Ecto neural progenitor cell (in vitro differentiated cells): ENCODE measurements at places on chromosomes 1 and 21.

DNA sequence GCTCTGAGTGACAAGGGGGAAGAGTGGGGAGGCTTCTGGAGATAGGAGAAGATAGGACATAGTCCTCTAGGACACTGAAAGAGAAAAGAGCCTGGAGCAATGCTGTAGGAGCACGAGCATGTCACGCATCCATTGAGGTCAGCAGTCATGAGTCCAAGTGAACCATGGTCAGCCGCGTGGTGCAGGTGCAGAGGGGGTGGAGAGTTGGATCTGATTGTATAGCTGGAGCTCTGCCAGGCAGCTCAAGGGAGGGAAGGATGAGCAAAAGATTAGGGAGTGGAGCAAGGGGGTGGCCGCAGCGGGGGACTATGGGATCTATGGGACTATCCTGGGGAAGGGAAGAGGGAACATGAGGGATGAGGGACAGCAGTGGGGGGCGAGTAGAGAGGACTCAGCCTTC is 14.0 kb downstream of the PADI1 start:
- no peak for DNase-seq

GRCh38 chr1:47590523-47591225 is 152.8 kb downstream of the FOXD2 start:
- peak; percentile 43 for DNase-seq

- no peak for DNase-seq
These were observed 354.0 kb upstream of the RGS18 start for GRCh38 chr1:191804311-191804710.

DNA sequence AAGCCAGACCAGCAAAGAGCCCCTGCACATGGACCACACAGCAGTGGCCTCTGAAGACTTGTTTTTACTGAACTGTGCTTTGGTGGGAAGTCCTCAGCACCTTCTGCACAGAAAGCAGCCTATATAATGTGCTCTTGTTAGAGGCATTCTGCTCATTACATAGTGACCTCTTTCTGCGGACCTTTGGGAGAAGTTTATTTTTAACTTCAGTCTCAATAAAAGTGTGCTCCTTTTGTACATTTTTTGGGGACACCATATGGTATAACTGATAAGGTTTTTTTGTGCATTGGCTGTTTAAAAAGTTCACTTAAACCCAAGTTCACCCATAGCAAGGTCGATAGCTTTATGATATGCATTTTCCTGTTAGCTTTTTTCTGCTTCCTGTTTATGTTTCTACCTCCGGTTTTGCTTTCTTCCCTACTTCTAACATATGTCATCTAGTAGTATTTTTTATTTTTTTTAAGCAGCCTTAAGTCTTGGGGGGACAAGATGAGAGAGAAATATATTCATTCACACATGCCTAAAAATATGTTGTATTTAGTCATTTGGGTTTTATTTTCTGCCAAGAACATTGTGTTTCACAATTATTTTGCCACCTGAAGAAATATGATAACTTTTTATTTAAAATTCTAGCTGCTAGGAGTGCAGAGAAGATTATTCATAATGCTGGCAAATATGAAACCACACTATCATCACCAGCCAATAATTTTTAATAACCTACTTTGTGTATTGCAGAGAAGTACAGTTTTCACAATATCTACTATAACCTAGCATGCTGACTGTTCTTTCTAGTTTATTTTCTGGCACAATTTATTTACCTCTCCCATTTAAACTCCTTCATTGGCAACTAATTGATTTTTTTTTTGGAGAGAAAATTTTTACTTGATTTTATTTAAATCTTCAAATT is 22.9 kb upstream of the SLC19A2 start:
- no peak for DNase-seq

- no peak for DNase-seq
These were observed 40.3 kb downstream of the TAS1R2 start for GRCh38 chr1:18819203-18819602.

GRCh38 chr1:175522880-175523279 is 220.5 kb downstream of the TNR start:
- no peak for DNase-seq

DNA sequence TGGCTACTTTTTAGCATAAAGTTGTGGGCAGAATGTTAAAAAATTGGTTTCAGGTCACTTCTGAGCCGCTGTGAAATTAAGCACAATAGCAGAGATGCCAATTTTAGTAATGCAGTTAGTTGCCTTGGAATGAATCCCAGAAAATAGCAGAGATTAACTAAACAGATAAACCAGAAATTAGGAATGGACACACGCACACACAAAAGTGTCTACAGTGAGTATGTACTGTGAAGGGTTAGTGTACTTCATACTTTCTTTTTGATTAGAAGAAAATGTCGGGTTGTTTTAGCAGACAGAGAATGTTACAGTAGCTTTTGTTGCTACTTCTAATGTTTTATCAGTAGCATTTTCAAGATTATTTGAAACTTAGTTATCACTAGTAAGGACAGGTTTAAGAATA is 106.7 kb downstream of the LEPR start:
- no peak for DNase-seq

DNA sequence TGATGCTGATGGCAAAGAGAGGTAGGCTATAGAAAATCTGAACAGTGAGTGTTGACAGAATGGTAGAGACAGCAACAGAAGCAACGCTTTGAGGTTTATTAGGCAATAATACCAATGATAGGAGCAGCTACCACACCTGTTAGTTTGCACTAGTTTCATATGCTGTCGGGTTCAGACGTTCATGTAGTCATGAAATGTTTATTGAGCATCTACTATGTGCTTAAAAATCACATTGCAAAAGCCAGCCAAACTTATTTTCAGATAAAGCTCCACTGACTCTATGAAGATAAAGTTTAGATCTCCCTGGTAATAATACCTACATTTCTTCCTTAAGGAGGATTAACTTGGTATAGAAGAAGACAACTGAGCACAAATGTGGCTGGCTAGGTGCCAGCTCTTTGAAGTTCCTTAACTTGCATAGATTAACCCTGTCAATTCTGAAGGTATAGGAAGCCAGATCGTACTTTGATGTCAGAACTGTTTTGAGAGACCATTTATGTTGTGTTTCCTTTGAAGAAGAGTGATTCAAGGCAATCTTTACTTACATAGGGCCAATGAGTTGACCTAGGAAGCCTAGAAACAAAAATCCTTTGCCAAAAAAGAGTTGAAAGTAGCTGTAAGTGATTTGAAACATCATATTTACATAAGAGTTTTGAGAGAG is 71.5 kb downstream of the DISP1 start:
- DNase-seq = no peak

- no peak for DNase-seq
These were observed 12.9 kb downstream of the CSRP1 start for GRCh38 chr1:201493757-201494617.

GRCh38 chr1:63890468-63890867 is 116.7 kb downstream of the ROR1 start:
- no peak for DNase-seq

DNA sequence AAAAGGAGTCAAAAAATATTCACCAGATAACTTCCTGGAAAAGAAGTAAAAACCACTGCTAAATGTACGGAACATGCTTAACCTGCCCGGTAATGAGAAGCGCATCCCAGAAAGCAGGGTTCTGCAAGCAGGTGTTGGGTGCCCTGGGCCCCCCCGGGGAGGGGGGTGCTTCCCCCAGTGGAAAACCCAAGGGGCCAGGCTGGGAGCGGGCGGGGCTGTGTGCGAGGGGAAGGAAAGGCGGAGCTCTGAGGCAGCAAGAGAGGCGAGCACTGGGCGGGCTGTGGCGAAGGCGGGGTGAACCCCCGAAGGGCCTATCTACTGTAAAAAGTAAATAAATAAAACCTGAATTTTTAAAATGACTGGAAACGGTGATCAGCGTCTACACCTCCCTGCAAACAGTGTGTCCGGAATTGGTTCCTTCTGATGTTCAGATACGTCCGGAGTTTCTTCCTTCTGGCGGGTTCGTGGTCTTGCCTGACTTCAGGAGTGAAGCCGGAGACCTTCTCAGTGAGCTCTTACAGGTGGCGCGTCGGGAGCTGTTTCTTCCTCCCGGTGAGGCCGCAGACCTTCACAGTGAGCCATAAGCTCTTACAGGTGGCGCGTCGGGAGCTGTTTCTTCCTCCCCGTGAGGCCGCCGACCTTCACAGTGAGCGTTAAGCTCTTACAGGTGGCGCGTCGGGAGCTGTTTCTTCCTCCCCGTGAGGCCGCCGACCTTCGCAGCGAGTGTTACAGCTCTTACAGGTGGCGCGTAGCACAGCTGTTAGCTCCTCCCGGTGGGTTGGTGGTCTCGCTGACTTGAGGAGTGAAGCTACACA is 13.4 kb downstream of the FTCD start:
- no peak for DNase-seq

GRCh38 chr21:39737376-39738000 is 7.5 kb upstream of the IGSF5 start:
- DNase-seq = no peak

DNA sequence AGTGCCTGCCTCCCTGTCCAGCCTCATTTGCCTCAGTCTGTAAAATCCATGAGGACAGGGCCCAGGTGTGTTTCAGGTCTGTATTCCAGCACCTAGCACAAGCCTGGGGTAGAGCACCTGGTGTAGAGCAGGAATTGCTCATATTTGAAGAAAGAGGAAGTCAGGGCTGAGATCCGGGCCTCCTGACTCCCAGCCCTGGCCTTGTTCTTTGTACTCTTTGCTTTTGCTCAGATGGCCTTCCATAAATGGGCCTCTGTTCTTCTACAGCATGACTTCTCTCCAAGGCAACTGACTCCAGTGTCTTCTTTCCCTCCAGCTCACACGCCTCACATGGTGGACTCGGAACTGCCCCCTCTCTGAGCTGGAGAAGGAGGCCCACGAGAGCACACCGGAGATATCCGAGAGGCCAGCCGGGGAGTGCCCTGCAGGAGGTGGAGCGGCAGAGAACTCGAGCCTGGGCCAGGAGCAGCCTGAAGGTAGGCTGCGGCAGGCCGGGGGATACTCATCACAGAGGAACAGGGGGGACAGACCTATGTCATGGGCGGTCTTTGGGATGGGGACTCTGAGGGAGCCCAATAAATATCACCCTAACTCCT is 19.7 kb downstream of the SLC5A9 start:
- no peak for DNase-seq

DNA sequence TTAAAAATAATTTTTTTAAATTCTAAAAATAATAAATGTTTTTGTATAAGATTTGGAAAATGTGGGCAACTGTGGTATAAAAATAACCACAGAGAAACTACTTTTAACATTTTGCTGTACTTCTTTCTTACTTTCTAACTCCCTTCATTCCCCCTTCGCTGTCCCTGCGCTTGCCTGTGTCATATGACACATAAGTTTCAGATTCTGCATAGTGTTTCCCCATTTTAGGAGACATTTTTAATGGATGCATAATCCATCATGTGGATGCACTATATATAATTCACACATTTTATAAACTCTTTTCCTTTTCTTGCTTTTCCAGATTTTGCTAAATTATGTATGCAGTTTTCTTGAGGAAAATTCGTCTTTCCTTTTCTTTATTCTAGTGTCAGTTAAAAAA is 16.3 kb downstream of the ATG4C start:
- DNase-seq = no peak

DNA sequence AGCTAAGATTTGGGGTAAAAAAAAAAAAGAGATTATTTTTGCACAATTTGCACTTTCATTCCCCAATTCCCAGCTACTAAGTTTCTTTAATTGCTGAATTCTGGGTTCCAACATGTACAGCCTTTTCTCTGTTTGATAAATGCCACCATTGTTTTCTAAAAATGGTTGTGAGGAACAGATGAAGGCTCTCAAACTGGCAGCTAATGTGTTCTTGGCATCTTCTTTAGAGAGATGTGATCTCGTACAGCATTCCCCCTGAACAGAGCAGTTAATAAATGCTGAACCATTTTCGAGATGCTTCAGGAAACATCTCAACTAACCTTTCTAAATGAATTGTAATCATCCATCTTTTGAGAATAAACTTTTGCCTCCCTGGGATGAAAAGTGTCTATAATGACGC is 107.9 kb upstream of the DYNLT5 start:
- DNase-seq = no peak

DNA sequence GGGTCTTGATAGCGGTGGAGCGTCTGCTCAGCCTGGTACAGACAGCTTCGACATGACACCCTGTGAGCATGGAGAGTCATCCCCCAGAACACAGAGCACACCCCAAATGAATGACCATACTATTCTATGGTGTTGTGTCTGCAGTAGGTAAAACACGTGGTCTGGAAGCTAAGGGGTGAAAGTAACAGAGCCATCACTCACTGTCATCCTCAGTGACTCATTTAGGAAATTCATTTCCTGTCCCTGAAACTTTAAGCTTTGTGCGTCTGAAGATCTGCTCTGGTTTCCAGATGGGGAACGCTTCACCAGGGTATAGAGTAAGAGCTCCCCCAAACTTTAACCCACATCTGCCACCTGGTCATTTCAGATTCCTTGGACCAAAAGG is 94.8 kb upstream of the DISP3 start:
- no peak for DNase-seq

GRCh38 chr1:117606649-117607430 is 992 bp downstream of the TENT5C start:
- DNase-seq = peak; percentile 55

DNA sequence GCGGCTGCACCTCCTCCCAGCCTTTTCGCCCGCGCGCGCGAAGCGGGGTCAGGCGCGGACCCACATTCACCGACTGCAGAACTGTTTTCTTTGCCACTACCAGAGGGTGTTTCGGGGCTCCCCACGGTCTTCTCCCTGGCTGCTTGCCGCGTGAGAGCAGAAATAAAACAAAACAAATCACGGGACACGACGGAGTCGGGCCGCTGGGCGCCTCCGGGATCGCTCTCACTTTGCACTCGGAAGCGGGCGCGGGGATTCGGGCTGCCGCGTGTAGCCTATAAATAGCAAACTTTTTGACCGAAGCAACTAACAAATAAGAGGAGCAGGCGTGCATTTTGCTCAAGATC is 412.3 kb upstream of the ESRRG start:
- DNase-seq = peak; percentile 75

GRCh38 chr1:157115851-157116736 is 16.5 kb upstream of the ETV3L start:
- DNase-seq = peak; percentile 43

DNA sequence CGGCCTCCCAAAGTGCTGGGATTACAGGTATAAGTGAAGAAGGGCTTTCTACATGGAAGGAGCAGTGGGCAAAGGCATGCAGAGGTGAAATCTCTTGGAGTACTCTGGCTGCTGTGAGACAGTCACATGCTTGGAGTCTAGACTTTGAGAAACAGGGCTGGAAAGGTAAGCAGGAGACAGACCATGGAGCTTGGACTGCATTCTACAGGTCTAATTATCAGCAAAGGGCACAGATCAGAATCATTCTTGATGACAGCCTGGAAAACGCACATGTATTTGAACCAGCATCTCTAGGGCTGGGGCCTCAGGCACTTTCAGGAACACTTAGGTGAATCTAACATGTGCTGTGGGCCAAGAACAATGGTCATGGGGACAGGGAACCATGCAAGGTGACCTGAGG is 7.3 kb upstream of the PRELP start:
- no peak for DNase-seq

- no peak for DNase-seq
These were observed 36.3 kb upstream of the ERG start for GRCh38 chr21:38534591-38534990.
